Cerebellar cortex (tissue), 1 donor: ENCODE measurements at places on chromosomes 13 and 19.

DNA sequence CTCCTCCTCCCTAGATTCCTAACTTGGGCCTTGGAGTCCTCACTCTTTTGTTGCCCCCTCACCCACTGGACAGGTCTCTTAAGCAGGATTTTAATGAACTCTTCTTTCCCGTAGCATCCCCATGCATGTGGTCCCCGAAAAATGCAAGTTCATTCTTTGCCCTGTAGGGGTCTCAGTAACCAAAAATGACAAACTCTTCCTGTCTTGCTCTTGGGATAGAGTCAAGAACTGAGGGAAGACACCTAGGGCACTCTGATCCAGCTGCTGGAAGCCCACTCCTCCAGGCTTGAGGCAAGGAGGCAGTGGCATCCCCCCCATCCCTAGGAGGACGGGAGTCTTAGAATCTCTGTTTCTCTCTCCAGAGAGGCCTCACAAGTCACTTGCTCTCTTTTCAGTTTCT lies 987.0 kb downstream of the DIAPH3 start:
- no peak for DNase-seq

GRCh38 chr13:25677956-25678355 lies 306.2 kb downstream of the ATP8A2 start:
- no peak for DNase-seq

GRCh38 chr13:65411521-65411920 lies 1818.6 kb downstream of the PCDH9 start:
- no peak for DNase-seq

DNA sequence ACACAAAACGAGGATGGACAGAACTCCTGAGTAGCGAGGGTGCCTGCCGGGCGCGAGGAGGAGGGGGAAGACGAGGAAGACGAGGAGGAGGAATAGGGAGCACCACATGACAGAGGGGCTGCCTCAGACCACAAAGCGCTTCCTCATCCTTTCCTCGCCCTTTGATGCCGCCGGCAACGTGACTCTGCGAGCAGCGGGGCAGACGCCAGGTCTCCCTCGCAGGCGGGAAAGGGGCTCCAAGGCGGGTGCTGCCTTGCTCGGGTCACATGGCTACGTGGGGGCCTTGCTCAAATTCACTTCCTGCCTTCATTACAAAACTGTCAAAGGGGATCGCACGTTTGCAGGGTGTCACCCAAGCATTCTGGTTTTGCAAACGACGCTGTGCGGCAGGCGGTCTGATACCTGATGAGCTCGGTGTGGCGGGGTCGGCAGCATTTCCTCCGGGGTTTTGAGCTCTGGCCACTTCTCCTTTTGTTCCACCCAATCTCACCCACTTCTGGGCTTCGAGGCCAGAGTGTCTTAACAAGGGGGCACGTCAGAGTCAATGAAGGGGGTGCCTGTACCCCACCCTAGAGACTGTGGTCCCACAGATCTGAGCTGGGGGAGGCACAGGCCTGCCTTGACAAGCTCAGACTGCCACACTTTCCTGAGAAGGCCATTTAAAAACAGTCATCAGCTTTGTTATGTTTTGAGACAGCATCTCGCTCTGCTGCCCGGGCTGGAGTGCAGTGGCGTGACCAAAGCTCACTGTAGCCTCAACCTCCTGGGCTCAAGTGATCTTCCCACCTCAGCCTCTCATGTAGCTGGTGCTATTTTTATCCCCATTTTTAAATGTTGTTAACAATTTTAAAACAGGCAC lies 14.9 kb downstream of the MAP2K2 start:
- DNase-seq: no peak

GRCh38 chr19:19528721-19529490 lies at the start of gene YJEFN3:
YJEFN3 (plus strand) TSS chr19:19528911; CDS start chr19:19528933, 22 bp downstream.
- peak; percentile 77 for DNase-seq
